ENCODE measurements at places on chromosomes 2 and 18. TPM values are rescaled to one million over a fixed set of nuclear protein-coding genes. Genes with fewer than 3 reads are reported as not detected.

DNA sequence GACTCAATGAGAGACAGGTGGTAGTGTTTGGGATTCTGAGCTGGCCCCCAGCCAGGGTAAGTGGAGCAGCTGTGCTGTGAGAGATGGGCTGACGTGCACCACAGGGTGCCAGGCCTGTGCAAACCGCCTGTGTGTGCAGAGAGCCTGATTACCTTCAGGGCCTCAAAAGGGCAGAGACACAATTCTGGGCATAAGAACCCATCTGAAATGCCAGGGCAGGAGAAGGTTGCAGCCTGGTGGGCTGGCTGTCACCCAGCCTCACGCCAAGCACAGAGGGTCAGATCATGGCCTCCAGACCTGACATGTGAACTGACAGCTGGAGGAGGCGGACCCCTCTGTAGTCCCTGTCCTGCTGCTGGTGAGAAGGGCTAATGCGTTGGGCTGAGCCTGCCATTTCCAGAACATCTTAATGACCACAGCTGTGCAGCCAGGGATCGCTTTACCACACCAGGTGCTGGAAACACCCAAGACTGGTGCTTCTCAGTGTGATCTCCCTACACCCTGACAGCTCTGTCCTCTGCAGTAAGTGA lies 100.9 kb downstream of the ARL4C start:
- H3K27ac ChIP-seq, result no peak overlapping the region
- H3K4me1 ChIP-seq, result peaks cover 15% of the 10 kb centered on the region
- no peaks in the 10 kb centered on the region for H3K36me3 ChIP-seq
- no peak for DNase-seq
- no peaks in the 10 kb centered on the region for H3K27me3 ChIP-seq
- no peak overlapping the region for H3K4me3 ChIP-seq

Gene C2orf78
- not detected for total RNA-seq

DNA sequence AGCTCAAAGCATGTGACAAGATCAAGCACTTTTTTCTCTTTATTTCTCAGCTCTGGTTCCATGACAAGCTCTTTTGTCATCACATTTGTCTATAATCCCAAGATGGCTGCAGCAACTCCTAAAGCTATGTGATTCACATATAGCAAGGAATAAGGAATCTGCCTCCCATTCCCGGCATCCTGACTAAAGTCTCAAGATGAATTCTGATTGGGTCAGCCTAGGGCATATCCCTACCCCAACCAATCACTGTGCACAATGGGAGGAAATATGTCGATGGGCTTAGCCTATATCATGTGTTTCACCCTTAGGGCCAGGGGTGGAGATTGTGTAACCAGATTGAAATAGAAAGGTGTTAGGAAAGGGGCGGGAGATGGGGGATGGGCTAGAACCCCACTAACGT lies 23.1 kb upstream of the COLEC12 start:
- no peaks in the 10 kb centered on the region for H3K27me3 ChIP-seq
- H3K4me3 ChIP-seq, result no peak overlapping the region
- H3K36me3 ChIP-seq, result no peaks in the 10 kb centered on the region
- no peak overlapping the region for H3K27ac ChIP-seq

DNA sequence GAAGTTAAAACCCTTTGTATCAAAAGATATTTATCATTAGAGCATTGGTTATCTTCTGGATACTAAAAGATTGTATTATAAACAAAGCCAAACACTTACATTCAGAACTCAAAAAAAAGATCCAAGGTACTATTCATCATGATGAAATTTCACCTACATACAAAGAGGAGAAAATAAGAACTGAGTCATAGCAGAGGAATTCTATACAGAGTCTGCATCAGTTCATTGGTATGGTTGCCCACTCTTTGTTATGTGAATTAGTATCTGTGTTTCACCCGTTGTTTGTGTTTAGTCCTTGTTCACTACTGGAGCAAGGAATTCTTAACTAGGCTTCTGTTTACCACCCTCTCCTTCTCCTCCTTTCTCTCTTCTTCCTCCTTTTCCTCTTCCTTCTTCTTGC lies 157.9 kb downstream of the LNPK start:
- no peak overlapping the region for H3K4me3 ChIP-seq
- H3K4me1 ChIP-seq, result no peaks in the 10 kb centered on the region
- DNase-seq, result no peak
- no peaks in the 10 kb centered on the region for H3K36me3 ChIP-seq
- no peak overlapping the region for H3K27ac ChIP-seq

GRCh38 chr2:203750346-203751068 lies 44.1 kb downstream of the CD28 start:
- H3K36me3 ChIP-seq, result no peaks in the 10 kb centered on the region
- no peak for DNase-seq
- no peak overlapping the region for H3K27ac ChIP-seq

GRCh38 chr2:62309465-62310091 lies 113.7 kb downstream of the B3GNT2 start:
- peaks cover 72% of the 10 kb centered on the region for H3K4me1 ChIP-seq
- peak; percentile 48 for DNase-seq
- H3K36me3 ChIP-seq, result no peaks in the 10 kb centered on the region
- peak overlapping the region; percentile 47 for H3K27ac ChIP-seq
- no peaks in the 10 kb centered on the region for H3K27me3 ChIP-seq
- H3K4me3 ChIP-seq, result peak overlapping the region; percentile 22

DNA sequence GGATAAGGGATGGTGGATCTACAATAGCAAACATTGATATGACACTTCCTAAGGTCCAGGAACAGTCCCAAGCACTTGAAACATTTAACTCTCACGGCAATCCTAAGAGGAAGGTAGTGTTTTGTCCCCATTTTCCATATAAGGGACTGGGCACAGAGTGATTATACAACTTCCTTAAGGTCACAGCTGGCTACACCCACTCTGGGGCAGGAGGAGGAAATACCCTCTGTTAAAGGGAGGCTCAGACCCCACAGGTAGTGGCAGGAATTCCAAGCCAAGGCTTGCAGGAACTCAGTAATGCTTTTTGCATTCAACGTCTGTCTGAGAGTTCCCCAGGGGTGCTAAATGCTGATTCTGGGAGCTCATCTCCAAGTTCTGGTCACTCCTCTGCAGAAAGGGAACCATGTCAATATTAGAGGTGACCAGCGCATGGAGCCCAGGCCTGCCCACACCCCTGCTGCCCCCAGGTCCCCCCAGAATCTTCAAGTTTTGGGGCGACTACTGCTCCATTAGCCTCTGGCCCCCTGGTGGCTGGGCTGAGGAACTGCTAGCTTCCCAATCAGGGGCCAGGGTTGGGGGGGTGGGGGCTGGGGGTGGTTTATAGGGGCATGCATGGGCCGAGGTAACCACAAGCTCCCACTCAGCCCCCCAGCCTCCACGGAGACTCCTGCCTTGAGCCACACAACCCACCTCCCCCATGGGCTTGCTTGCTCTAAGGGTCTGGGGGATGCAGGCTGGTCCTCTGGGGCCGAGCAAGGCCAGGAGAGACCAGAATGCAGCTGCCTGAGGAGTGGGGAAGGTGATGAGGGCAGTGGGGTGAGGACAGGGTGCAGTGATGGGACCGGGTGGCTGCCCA lies 11.1 kb downstream of the OBSL1 start:
- H3K36me3 ChIP-seq, result no peaks in the 10 kb centered on the region
- no peak overlapping the region for H3K27ac ChIP-seq
- H3K27me3 ChIP-seq, result no peaks in the 10 kb centered on the region
- H3K4me1 ChIP-seq, result no peaks in the 10 kb centered on the region
- no peak overlapping the region for H3K4me3 ChIP-seq
- peak; percentile 42 for DNase-seq

DNA sequence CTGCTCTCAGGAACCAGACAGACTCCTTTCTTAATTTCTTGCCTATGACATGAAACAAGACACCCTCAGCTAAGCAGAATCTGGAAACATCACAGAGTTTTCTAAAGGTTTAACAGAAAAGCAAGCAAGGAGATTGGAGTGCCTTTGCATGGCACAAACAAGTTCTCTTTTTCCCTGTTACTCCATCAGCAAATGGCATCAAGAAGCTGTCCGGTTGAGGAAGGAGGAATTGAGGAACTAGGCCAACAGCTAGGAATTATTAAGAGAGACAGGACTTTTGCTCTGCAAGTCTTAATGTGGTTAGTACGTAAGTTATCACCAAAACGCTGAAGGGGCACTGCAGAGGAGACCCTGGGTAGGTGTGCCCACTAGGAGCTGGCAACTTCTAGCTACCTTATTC lies 53.2 kb downstream of the NEB start:
- no peaks in the 10 kb centered on the region for H3K27me3 ChIP-seq
- H3K27ac ChIP-seq, result no peak overlapping the region
- H3K4me3 ChIP-seq, result no peak overlapping the region
- no peak for DNase-seq

GRCh38 chr2:233051241-233052149 lies 8.6 kb upstream of the INPP5D start:
- DNase-seq, result no peak
- H3K4me3 ChIP-seq, result no peak overlapping the region
- no peaks in the 10 kb centered on the region for H3K27me3 ChIP-seq
- no peaks in the 10 kb centered on the region for H3K36me3 ChIP-seq
- peaks cover 7% of the 10 kb centered on the region for H3K4me1 ChIP-seq

DNA sequence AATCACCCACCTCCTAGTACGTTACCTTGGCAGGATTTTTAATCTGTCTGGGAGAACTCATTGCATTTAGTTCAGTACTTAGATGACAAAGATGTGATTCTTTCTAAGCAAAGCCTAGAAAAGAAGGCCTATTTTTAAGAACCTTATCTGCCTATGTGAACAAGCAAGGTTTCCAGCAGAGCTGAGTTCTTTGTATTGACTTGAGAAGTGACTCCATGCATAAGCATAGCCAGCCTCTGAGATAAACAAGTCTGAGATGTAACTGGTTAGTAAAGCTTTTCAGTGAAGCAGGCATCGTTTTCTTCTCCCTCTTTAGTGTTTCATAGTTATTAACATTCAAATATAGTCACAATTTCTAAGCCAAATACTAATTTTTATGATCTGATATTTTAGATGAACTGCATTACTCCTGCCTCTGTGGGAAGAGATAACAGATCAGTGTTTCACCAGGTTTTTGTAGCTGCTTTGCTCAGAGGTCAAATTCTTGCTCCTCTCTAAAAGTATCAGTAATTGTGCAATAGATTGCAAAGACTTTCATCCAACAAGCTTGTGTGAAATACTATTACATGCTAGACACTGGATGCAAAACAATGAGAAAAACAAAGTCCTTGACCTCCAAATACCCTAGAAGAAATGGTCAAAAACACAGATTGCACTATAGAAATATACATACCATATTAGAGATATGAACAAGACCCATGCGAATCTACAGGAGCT lies 107.8 kb downstream of the MBD2 start:
- no peak overlapping the region for H3K27ac ChIP-seq
- H3K36me3 ChIP-seq, result no peaks in the 10 kb centered on the region
- no peaks in the 10 kb centered on the region for H3K27me3 ChIP-seq
- peaks cover 4% of the 10 kb centered on the region for H3K4me1 ChIP-seq

DNA sequence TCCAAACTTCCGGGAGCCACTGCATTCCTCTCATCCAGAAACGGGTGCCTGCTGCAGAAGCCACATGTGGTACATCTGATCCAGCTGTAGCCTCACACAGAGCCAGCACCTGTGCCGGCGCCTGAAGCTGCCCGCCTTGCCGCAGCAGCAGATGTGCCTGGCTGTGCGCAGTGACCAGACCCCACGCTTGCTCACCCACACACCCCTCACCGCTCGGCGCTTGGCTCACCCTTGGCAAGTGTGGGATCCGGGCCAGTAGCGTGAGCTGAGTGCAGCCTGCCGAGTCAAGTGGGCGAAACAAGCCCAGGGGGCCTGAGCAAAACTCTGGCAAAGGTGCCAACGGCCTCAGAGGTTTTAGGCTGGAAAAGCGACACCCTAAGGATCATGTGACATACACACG lies 220.1 kb upstream of the TMEFF2 start:
- H3K4me1 ChIP-seq, result no peaks in the 10 kb centered on the region
- H3K27ac ChIP-seq, result no peak overlapping the region
- H3K36me3 ChIP-seq, result no peaks in the 10 kb centered on the region
- H3K27me3 ChIP-seq, result no peaks in the 10 kb centered on the region
- DNase-seq, result no peak

GRCh38 chr2:136121204-136121910 lies 3.4 kb upstream of the CXCR4 start:
- H3K4me3 ChIP-seq, result no peak overlapping the region
- peaks cover 56% of the 10 kb centered on the region for H3K4me1 ChIP-seq
- H3K36me3 ChIP-seq, result no peaks in the 10 kb centered on the region
- H3K27me3 ChIP-seq, result no peaks in the 10 kb centered on the region

GRCh38 chr2:217106650-217107014 lies 246.8 kb upstream of the TNP1 start:
- H3K4me1 ChIP-seq, result no peaks in the 10 kb centered on the region
- no peaks in the 10 kb centered on the region for H3K36me3 ChIP-seq

DNA sequence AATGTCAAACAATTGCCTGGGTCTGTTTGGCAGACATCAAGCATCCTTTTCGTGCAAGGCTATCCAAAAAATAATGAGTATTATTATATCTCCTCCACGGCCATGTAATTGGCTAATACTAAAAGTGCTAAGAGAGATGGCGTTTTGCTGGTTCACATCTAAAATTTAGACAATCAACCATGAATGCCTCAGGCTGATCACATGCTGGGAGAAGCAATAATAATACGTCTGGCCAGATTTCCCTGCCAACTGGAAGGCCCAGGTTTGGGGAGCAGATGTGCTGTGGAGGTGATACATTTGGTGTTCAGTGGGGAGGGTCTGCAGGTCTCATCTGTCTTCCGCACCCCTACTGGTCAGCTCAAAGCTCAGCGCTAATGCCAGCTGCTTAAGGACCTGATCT lies 60.3 kb upstream of the CREB1 start:
- DNase-seq, result no peak
- H3K4me1 ChIP-seq, result no peaks in the 10 kb centered on the region
- no peak overlapping the region for H3K4me3 ChIP-seq
- no peak overlapping the region for H3K27ac ChIP-seq
- no peaks in the 10 kb centered on the region for H3K36me3 ChIP-seq
- H3K27me3 ChIP-seq, result no peaks in the 10 kb centered on the region

DNA sequence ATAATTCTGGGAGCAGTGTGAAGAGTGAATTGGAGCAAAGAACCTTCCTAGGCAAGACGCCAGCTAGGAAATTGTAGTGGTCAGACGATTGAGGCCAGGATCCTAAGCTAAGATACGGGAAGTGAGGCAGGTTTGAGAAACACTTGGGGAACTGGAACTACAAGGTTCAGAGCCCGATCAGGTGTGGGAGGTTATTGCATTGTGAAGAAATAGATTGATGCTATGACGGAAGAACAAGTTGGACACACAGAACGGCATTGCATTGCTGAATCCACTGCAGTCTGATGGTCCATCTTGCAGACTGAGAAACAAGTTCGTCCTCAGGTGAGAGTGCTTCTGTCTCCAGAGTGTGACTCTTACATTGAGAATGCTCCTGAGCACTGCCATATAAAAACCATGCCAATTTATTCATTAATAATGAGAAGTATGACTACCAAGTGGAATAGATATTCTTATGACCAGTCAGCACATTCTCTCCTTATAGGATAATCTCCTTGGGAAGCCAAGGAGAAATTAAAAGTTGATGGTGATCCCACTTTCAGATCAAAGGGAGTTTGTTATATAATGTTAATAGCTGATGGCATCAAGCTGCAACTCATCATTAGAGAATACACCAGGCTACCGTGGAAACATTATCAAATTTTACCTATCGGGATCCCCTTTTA lies 30.9 kb downstream of the ANTXR1 start:
- H3K36me3 ChIP-seq, result no peaks in the 10 kb centered on the region
- no peak overlapping the region for H3K4me3 ChIP-seq
- no peak overlapping the region for H3K27ac ChIP-seq

All from B cell (primary cell).